ENCODE measurements at places on chromosomes 7 and 10. TPM values are rescaled to one million over a fixed set of nuclear protein-coding genes. Genes with fewer than 3 reads are reported as not detected.

GRCh38 chr10:72499701-72500100, 126.2 kb downstream of the MICU1 start:
- no peak for DNase-seq

DNA sequence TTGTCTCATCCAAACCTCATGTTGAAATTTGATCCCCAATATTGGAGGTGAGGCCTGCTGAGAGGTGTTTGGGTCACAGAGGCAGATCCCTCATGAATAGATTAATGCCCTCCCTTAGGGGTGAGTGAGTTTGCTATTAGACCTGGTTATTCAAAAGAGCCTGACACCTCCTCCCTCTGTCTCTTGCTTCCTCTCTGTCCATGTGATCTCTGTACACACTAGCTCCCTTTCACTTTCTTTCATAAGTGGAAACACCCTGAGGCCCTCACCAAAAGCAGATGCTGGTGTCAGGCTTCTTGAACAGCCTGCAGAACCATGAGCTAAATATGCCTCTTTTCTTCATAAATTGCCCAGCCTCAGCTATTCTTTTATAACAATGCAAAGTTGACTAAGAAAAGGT, 447.1 kb downstream of the MDFIC start:
- DNase-seq: no peak

- no peak for DNase-seq
Measured at GRCh38 chr10:3902054-3902808, 117.2 kb upstream of the KLF6 start.

The IGFBP1 gene
- not detected for total RNA-seq

DNA sequence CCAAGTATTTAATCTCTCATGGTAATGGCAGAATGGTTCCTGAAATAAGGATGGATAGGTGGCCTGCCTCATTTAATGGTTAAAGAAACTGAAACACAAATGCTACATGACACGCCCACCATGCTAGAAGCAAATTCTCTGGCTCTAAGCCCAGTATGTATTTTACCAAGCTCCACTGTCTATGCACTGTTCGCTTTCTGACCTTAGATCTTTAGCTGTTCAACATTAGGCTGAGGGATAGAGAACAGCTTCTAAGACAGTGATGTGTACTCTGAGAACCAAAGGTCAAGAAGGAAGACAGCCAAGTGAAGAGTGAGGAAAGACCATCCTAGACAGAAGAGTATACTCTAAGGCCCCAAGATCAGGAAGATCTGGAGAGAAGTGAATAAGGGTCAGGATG, 26.6 kb downstream of the FAM3C start:
- DNase-seq: no peak

DNA sequence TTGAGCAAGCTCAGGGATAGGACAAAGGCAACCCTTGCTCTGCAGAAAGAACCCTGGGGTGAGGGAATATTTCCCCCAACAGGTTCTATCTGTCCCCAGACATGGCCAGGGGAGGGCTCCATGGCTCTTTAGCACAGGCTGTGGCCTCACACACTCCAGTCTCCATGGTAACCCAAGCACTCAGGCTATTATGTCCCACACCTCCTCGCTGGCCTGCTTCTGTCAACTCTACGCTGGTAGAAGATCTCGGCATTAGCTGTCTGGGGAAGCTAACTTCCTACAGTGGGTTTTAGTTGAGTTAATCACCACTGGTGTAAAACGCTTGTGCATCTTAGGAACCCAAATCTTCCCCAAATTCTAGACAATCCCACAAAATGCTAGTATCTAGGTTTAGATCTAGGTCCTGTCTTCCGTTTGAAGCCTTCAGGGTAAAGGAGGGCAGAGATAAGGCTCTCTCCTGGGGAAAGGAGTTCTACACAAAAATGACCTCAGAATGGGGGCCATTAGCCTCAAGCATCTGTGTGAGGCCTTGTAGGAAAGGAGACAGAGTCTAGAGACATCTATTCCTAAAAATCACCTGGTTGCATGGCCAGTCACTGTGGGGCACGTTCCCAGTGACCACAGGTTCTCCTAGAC, 36.7 kb upstream of the SLIT1 start:
- DNase-seq: no peak

GRCh38 chr7:135195968-135196629, 15.2 kb downstream of the WDR91 start:
- no peak for DNase-seq

- no peak for DNase-seq
Measured at GRCh38 chr7:133854739-133855138, 272.4 kb upstream of the LRGUK start.

DNA sequence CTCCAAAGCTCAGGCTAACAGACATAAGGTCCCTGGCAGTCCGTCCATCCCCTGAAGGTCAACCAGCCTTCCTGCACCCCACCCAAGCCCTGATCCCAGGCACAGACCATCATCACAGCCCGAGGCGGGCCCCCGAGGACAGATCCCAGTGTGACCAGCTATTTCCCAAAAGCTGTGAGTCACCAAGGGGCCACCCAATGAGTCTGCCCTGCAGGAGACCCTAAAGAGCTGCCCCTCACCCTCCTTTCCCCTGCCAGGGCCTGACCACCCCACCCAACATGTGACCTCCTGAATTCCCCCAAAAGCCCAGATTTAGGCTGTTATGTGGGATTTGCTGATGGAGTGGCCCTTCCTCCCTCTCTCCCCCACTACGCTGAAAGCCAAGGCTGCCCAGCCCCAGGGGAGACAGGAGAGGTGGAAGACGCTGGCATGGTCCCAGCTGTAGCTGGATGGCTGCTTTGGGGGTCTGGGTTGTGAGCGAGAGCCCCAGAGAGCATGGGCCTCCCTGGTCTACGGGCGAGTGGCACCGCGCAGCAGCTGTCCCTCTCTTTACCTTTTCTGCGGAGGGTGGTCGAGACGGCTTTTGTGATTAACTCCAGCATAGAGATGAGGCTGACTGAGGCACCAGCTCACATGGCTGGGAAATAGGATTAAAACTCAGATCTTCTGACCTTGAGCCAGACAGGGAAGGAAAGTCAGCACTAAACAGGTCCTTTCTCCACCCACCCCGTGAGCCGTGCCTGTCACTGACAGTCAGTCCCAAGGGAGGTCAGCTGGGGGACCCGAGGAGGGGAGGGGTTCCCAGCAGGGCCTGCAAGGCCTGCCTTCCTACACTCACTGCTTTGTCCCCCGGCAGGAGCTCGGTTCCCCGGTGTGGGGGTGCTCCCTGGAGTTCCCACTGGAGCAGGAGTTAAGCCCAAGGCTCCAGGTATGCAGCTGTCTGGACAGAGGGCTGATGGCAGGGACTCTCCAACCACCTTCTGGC, 16.7 kb downstream of the ELN start:
- no peak for DNase-seq

The VSTM4 gene
- total RNA-seq: 0.35 TPM

GRCh38 chr10:67607472-67607871, 88.5 kb downstream of the CTNNA3 start:
- no peak for DNase-seq

DNA sequence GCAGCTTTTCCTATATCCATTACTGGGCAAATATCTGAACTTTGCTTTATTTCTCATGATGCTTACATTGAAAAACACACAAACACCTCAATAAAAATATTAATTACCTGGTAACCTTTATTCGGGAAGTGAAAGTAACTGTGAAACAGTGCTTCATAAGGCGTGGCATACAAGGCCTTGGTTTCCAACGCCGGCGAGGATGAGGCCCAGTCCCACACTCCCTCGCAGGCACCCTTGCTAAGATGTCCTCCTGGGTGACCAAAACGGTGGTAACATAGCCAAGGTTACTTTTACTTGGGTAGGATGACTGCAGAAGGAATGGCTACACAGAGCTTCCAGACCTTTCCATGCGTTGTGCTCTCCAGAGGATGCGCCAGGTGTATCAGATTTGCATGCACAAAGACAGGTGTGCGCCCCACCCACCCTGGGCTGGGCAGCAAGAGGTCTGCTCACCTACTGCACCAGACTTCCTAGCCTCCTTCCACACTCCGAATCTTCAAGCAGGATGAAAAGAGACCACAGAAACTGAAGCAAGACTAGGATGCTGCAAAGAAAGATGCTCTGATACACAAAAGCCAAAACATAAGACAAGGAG, 13.3 kb upstream of the DAGLB start:
- DNase-seq: no peak

The OPALIN gene
- not detected for total RNA-seq

- DNase-seq: no peak
Measured at GRCh38 chr10:3533296-3533695, 251.7 kb downstream of the KLF6 start.

DNA sequence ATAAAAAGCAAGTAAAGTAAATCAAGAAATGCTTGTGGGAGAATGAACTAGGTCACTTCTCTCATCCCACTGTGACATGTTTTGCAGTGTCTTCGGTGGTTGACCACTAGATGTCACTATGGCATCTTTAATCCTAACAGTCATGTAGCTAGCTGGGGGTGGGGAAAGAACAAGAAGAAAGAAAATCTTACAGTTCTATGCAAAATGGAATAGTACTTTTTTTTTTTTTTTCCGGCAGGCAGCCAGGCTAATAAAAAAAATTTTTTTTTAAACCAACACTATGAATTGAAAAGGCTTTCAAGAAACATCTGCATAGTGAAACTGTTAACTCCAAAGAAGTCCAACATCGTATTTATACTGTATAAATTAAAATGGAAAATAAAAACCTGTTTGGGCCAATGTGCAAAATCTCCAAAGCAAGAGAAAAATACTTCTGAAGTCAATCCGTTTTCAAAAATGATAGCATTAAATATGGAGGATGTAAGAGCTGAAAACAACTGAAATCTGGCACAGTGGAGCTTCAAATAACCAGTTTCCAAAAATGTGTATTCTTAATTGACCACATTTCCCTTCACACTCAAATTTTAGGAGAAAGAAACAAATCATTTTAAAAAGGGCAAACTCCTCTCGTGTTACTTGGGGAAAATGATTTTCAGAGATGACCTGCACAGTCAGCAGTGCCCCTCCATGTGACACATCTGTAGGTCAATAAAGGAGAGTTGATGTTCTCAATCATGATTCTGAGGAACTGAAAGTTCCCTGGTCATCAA, 38.5 kb downstream of the CDK1 start:
- peak; percentile 83 for DNase-seq

DNA sequence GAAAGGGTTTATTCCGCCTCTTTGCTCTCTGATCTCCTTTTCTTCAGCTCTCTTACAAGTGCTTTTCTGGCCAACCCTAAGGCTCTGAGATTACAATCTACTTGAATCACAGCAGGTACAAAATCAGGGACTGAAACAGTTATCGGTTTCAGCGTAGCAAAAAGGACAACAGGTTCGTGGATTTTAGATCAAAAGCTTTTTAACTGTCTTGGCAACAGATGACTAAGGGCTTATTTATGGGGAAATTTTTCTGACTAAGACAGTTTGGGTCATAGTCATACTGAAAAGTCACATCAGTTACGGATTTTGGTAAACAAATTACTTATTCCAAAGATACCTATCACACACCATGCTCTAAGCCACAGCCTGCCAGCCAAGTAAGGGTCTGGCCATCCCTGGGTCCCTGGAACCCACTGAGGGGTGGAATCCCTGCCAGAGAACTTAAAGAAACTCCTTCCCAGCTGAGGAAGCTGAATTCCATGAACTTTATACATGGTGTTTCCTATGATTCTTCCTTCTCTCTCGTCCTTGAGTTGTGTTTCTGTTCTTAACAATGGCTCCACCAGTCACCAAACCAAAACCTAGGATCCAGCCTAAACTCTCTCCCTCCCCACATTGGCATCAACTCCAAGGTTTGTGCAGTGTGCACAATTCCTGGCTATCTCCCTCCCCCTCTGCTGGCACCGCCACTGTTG, 169.3 kb downstream of the FAM107B start:
- DNase-seq: no peak

DNA sequence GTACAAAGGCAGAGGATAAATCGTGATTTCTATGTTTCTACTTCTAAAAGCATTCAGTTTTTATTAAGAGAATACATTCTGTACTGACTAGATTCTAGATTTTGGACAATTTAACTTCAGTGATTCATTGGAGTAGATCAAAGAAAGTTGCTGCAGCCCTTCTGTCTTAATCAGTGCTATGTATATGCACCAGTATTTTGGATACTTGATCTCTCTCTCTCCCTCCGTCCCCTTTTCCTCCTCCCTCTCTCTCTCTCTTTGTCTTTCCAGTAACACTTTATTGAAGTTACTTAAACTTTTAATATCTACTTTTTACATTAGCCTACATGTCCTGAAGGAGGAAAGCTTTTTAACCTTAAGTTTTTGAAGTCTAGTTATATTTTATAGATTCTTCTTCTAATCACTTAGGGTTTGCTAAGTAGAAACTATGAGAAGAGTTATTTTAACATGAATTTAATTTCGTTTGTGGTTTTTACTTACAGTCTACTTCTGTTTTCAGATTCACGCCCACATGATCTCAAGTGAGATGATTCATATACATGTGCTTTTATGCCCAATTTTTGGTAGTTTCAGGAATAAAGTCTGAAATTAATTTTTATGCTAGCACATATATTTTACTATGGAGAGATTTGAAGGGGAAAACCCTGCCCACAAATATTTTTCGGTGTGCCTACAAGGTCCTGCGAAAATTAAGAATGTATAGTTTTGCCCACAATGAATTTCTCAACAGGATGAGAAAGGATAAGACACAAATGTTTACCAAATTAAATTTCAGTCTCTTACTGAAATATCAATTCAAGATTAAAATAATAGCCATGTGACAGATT, 9.1 kb downstream of the MDFIC start:
- DNase-seq: no peak

The FXYD4 gene
- total RNA-seq: not detected

- no peak for DNase-seq
Measured at GRCh38 chr7:18292584-18292983, 203.0 kb upstream of the HDAC9 start.

The ACTA2 gene
- 106 TPM for total RNA-seq

DNA sequence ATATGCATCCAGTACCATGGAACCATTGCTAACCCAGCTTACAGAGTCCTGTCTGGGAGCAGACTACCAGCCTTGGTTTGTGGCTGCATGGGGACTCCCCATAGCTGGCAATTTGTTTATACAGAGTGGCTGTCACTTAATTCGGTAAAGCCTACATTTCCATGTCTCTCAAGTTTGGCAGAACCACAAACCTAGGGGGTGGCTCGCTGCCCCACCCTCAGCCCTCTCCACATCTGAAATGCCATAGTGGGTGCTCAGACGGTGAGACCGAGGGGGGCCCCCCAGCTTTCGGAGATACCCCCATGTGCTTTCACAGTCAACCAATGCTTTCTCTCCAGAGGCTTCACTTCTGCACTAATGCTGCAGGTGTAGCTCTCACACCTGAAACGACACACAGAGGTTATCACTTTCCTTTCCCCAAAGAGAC, 75.5 kb upstream of the KAT6B start:
- DNase-seq: no peak

GRCh38 chr10:91559169-91559568, 73.7 kb downstream of the PPP1R3C start:
- no peak for DNase-seq

All from glomerular endothelial cell (primary cell).